Fibroblast of the aortic adventitia (primary cell): ENCODE measurements at places on chromosomes 1 and 21. TPM values are rescaled to one million over a fixed set of nuclear protein-coding genes. Genes with fewer than 3 reads are reported as not detected.

GRCh38 chr1:18293291-18293690, 185.7 kb downstream of the IGSF21 start:
- no peak for DNase-seq

DNA sequence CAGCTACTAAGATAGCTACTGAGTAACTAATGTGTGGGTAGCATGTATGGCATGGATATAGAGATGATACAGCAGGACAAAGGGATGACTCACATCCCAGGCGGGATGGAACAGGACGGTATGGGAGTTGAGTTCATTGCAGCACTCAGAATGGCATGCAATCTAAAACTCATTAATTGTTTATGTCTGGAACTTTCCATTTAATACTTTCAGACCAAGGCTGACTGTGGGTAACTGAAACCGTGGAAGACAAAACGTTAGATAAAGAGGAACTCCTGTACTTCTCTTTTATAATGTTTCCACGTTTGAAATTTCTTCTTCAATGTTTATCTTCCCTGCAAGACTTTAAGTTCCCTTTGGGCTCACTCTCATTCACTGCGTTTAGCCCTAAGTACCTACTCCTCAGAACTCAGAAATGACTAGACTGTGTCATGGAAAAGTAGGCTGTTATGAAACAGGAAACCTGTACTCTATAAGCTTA, 151.9 kb downstream of the MAGI3 start:
- peak; percentile 59 for DNase-seq

GRCh38 chr1:161193561-161194235, 5.2 kb downstream of the ADAMTS4 start:
- no peak for DNase-seq

DNA sequence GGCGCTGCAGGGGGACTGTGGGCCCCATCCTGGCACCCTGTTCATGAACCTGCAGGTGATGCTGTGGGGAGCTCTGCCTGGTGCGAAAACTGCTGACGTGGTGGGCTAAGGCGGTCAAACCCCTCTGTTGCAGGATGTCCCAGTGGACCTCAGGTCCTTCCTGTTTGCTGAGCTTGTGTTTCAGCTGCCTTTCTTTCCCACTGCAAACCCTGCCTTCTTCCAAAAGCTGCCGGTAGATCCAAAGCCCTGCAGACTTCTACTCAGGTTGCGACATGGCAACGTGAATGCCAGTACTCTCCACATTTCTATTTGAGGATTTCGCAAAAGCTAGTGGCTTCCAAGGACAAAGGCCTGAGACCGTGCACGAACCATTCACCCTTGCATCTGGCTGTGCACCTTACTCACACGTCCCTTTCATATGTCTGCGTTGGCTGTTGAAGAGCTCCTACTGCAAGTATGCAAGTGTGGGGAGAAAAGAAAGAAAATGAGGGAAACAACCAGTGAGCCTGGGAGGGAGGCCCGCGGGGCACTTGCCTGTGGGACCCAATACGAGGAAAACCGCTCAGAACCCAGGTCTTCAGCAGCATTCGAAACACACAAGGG, 6.2 kb upstream of the RRP1 start:
- peak; percentile 48 for DNase-seq

DNA sequence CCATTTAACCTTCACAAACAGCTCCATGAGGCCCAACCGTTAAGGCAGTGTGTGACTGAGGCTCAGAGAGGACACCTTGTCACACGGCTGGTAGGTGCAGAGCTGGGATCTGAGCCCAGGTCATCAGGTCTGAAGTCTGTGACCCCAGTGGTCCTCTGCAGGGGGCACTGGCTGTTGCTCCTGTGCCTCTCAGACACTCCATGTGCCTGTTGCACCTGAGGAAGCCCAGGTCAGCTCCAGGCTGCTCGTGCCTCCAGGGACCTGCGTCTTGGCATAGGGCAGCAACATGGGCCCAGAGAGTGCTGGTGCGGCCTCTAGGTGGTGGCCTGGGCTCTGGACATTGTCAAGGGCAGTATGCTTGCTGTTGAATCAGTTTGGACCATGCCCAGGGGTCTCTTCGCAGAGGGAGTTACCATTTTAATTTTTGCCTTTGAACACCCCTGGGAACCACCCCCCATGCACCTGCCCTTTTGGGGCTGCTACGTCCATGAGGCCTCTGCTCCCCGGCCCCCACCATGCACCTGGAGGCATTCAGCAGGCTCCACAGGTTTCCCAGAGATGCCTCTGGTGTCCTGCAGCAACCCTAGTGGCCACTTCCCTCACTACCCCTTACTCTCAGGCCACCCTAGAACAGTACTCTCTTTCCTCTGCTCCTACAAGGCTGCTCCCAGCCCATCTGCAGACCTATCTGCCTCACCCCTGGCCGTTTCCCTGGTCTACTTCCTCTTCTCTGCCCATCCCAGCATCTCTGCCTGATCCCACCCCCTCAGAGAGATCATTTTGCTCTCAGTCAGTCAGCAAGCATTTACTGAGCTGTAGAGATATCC, 25.2 kb upstream of the EPS8L3 start:
- no peak for DNase-seq

- no peak for DNase-seq
These were observed 30.9 kb upstream of the SERTAD4 start for GRCh38 chr1:210201681-210202080.

- peak; percentile 42 for DNase-seq
These were observed 58.6 kb downstream of the PBX1 start for GRCh38 chr1:164617377-164618201.

DNA sequence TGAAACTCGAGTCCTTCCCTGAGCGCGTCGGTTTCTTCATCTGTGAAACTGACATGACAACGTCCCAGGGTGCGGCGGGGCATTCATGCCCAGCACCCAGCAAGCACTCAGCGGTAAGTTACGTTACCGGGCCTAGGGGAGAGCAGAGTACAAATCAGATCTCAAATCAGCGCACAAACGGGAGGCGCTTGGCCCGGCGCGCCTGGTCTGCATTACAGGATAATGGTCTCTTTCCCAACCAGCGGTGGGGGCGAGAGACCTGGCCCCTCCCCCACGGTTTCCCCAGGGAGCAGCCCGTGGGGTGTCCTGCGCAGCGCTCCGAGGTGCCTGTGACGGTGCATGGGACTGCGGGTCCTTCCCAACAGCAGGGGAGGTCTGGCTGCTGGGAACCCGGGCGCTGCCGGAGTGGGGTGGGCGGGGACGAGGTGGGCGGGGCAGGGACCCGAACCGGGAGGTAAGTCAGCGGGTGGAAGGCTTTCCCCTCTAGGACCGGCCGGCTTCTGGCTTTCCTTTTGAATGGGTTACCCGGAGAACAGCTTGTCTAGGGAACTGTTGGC, 1.0 kb downstream of the TMEM51 start:
- DNase-seq, result no peak

GRCh38 chr1:206971029-206971655, 882 bp upstream of the FCAMR start:
- no peak for DNase-seq

GRCh38 chr1:78687914-78688313, 38.3 kb downstream of the IFI44 start:
- DNase-seq, result peak; percentile 20

- peak; percentile 38 for DNase-seq
These were observed 1.7 kb downstream of the SYT11 start for GRCh38 chr1:155860970-155861510.

- DNase-seq, result no peak
These were observed 12.7 kb upstream of the TGFB2 start for GRCh38 chr1:218332416-218332815.

GRCh38 chr1:90835661-90836344, 118.7 kb upstream of the BARHL2 start:
- no peak for DNase-seq

DNA sequence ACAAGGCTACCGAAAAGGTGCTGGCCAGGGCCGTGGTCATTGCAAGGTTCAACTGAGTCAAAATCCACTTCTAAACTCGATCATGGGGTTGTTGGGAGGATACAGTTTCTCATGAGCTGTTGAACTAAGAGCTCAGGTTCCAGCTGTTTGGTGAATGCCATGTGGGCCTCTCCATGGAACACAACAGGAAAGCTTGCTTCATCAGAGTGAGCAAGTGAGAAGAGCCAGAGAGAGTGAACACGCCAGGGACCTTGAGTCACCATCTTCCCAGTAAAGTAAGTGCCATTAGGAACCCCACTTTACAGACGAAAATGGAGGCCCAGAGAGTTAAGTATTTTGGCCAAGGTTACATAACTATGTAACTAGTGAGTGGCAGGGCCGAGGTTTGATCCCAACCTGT, 475.1 kb upstream of the VAMP3 start:
- no peak for DNase-seq

DNA sequence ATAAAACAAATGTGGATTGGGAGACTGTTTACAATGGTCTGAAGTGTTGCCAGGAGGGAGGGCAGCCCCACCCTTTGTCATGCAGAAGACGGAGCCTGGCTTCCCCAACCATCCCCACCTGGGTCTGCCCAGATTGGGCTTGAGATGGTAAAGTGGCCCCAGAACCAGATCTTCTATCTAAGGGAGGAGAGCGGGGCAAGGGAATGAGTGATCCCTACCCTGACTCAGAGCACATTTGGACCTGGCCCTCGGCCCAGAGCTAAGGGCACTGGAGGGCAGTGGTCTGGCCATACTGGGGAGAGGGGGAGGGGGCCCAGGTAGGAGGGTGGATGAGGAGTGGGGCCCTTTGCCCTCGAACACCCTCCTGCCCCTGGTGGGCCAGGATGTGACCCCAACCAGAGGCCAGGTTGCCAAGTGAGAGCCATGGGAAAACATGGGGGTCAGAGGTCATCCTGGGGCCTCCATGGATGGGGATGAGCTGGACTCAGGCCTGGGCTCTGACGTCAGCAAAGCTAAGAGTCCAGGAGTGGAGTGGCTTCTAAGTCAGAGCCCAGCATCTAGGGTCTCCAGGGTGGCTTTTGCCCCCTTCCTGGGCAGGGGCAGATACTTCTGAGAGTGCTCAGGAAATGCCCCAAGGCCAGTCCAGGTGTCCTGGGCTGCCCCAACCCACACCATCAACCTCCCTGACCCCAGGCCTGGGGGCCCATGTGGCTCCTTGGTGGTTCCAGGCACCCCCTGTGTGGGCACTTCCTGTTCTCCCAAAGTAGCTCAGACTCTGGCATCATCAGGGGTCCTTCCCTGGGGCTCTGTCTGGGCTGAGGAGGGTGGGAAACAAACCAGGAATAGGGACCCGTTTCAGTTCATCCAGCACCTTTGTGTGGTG, 1.6 kb upstream of the LEFTY1 start:
- no peak for DNase-seq

GRCh38 chr1:31753707-31754349, 10.3 kb downstream of the ADGRB2 start:
- peak; percentile 57 for DNase-seq

DNA sequence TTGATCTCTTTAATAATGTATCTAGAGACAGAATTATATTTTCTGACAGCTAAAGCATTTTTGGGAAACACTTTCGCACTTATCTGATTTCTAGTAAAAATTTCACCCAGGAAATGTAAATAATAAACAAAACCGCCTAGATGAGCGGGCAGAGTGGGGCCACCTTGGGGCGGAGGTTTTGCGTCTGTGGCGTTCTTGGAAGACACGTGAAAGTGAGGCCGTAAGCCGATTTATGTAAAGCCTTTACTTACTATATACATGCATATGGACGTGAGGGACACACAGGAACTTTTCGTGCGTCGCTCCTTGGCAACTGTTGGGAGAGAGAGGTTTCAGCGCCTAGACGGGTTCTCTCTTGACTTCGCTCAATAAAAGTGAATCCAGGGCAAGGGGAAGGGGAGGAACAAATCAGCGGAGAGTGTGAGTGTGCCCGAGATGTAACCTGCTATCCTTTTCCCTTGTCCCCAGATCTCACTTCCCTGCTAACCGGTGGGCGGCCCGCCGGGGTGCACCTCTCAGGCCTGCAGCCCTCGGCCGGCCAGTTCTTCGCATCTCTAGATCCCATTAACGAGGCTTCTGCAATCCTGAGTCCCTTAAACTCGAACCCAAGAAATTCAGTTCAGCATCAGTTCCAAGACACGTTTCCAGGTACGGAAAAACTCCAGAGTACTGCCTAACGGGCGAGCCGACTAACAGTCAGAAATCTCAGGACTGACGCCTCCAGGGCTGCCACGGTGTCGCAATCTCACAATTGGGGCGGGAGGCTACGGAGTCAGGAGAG, 1.7 kb downstream of the HLX start:
- peak; percentile 77 for DNase-seq

Gene SLC2A5
- 0.90 and 1.1 TPM in 2 replicates for total RNA-seq

Gene VSIG8
- total RNA-seq, result not detected in 2 replicates

Gene S100A1
- 0.54 and 2.9 TPM in 2 replicates for total RNA-seq

Gene PPIE
- total RNA-seq, result 28.4 and 39.6 TPM in 2 replicates

Gene S100A7A
- not detected in 2 replicates for total RNA-seq

Gene RNU1-2
- total RNA-seq, result under 0.01 and 2,882 TPM in 2 replicates

Gene TNFSF4
- 0.49 and 2.0 TPM in 2 replicates for total RNA-seq

Gene CTPS1
- total RNA-seq, result 10.7 and 22.9 TPM in 2 replicates

Gene CTTNBP2NL
- total RNA-seq, result 24.4 and 27.0 TPM in 2 replicates

Gene CHI3L1
- total RNA-seq, result 3.0 and 5.5 TPM in 2 replicates

Gene FMOD
- 6.6 and 9.1 TPM in 2 replicates for total RNA-seq
